Ascending aorta (tissue), 2 donors: ENCODE measurements at places on chromosomes 16 and 17. TPM values are rescaled to one million over a fixed set of nuclear protein-coding genes. Genes with fewer than 3 reads are reported as not detected.

GRCh38 chr17:69961501-69962145 lies 113.4 kb upstream of the KCNJ16 start:
- no peak overlapping the region for H3K4me3 ChIP-seq
- H3K4me1 ChIP-seq = no peaks in the 10 kb centered on the region
- DNase-seq = no peak

The KRTAP4-9 gene
- total RNA-seq = not detected

GRCh38 chr17:12853921-12854320 lies 64.6 kb downstream of the ARHGAP44 start:
- no peaks in the 10 kb centered on the region for H3K36me3 ChIP-seq
- H3K4me1 ChIP-seq = no peaks in the 10 kb centered on the region
- no peak for DNase-seq
- no peak overlapping the region for H3K4me3 ChIP-seq

DNA sequence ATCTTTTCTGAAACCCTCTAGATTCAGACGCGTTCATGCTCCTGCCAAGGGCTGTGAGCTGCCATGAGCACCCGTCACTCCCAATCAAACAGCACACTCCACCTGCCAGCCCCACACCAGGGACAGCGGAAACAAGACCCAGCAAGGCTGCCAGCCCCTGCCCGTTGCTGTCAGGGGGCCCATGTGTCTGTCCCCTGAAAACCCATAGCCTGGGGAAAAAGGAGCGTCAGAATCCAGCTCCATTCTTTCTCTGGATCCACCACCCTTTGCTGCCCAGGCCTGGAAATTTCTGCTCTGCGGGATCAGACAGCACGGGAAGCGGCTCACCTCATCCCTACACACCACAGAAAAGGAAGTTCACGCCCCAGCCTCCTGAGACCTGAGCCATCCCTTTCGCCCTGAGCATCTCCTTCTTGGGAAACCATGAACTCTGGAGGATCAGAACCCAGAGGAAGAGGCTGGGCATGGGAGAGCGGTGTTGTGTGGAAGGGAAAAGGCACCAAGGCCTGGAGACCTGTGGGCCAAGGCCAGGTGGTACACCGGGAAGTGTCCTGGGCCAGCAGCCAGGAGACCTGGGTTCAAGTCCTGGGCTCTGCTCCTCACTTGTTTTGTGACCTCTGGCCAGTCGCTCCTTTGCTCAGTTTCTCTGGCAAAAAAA lies 51.5 kb upstream of the RCVRN start:
- no peaks in the 10 kb centered on the region for H3K27me3 ChIP-seq
- no peaks in the 10 kb centered on the region for H3K4me1 ChIP-seq
- H3K4me3 ChIP-seq = no peak overlapping the region

GRCh38 chr17:77464988-77465357 lies 324.2 kb downstream of the SEC14L1 start:
- H3K36me3 ChIP-seq = no peaks in the 10 kb centered on the region
- no peak for DNase-seq
- H3K4me3 ChIP-seq = no peak overlapping the region
- no peaks in the 10 kb centered on the region for H3K27me3 ChIP-seq
- H3K4me1 ChIP-seq = no peaks in the 10 kb centered on the region

The MYCBPAP gene
- 7.9 TPM for total RNA-seq

DNA sequence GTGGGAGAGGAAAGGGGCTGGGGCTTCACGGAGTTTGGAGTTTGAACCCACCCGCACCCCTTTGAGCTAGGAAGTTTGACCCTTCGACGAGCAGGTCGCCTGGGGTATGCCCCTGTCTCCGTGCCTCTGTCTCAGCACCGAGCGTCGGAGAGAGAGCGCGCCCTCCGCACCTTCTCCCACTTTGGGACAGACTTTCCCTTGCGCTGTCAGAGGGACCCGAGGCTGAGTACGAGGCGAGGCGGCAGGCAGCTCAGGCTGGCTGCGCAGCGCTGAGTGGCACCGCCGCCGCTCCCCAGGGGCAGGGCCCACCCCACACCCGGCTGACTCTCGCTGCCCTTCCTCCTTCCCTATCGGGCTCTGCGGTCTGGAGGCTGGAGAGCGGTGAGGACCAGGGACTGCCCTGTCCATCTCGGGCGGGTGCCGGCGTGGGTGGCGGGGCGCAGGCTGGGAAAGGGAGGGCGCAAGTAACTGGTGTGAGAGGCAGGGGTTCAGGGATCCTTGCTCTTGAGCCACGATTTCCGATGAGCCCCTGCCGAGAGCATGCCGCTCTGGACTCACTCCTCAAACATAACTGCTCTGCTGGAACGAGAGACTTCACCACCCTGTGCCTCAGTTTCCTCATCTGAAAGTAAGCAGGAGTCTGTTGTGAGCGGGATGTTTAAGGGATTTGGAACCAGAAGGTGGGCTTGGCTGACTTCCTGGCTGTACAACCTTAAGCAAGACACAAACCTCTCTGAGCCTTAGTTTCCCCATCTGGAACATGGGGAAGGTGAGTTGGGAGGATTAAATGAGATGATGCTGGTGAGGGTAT lies 981 bp downstream of the BEAN1 start:
- DNase-seq = peak; percentile 57
- peak overlapping the region; percentile 90 for H3K4me3 ChIP-seq
- no peak overlapping the region for H3K27ac ChIP-seq
- no peaks in the 10 kb centered on the region for H3K36me3 ChIP-seq
- H3K27me3 ChIP-seq = peaks cover 7% of the 10 kb centered on the region
- peaks cover 8% of the 10 kb centered on the region for H3K4me1 ChIP-seq

DNA sequence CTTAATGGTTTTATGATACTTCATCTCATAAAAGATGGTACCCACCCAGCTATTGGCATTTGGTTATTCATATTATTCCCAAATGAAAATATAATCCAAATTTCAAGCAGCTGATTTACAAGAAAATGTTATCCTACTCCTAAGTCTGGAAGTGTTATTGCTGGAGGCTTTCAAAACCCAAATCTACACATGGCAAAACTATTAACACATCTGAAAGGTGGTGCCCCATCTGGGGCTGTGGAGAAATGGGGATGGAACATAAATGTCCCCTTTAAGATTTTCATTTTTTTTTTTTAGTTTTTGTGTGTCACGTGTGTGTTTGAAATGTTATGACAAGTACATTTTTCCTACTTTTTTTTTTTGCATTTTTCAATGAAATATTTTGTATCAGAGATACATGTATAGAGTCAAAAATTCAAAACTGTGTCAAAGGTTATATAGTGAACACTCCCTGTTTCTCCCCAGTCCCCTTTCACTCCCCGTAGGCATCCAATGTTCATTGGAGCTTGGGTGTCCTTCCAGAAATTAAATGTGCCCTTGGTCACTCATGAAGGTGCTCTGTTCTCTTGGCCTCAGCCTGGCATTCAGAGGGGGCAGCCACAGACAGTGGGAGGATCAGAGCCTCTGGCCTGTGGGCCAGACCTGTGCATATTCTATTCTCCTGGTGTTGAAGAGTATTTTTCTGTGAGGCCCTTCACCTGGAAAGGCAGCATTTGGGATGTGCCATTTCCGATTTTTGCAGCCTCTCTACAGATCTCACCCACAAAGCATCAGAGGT lies 79.1 kb downstream of the CLEC16A start:
- H3K27me3 ChIP-seq = no peaks in the 10 kb centered on the region
- no peak for DNase-seq
- H3K4me3 ChIP-seq = no peak overlapping the region

- no peak overlapping the region for H3K4me3 ChIP-seq
- no peaks in the 10 kb centered on the region for H3K4me1 ChIP-seq
- H3K27ac ChIP-seq = no peak overlapping the region
- DNase-seq = no peak
- H3K36me3 ChIP-seq = peaks cover 8% of the 10 kb centered on the region
Measured at GRCh38 chr16:3492356-3492755, 2.9 kb downstream of the C16orf90 start.

The SLC5A11 gene
- not detected for total RNA-seq

GRCh38 chr17:7383742-7384488 lies 3.0 kb downstream of the TNK1 start:
- peak overlapping the region; percentile 29 for H3K27ac ChIP-seq
- DNase-seq = no peak
- no peaks in the 10 kb centered on the region for H3K27me3 ChIP-seq
- H3K36me3 ChIP-seq = peaks cover 10% of the 10 kb centered on the region
- peaks cover 4% of the 10 kb centered on the region for H3K4me1 ChIP-seq

GRCh38 chr16:23952128-23952970 lies 116.6 kb downstream of the PRKCB start:
- DNase-seq = no peak
- no peak overlapping the region for H3K4me3 ChIP-seq
- no peaks in the 10 kb centered on the region for H3K27me3 ChIP-seq
- H3K4me1 ChIP-seq = no peaks in the 10 kb centered on the region
- no peaks in the 10 kb centered on the region for H3K36me3 ChIP-seq

- H3K4me1 ChIP-seq = no peaks in the 10 kb centered on the region
- H3K27ac ChIP-seq = no peak overlapping the region
- no peaks in the 10 kb centered on the region for H3K36me3 ChIP-seq
- DNase-seq = no peak
- H3K27me3 ChIP-seq = no peaks in the 10 kb centered on the region
- H3K4me3 ChIP-seq = no peak overlapping the region
Measured at GRCh38 chr17:70021726-70022125, 53.3 kb upstream of the KCNJ16 start.

DNA sequence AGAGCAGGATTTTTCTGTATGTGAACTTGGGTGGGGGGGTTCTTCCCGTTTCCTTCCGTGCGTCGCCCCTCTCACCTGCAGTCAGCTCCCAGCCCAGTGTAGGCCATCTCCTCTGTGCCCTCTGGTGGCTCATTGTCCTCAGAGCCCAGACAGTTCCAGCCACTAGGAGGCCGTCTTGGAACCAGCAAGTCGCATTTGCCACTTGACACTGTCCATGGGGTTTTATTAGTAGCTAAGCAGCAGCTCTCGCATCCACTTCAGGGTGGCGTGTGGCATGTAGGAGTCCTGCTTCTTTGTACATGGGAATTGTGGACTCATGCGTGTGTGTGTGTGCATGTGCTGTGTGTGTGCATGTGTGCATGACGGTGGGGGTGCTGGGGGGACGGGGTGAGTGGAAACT lies 74.0 kb downstream of the SEC14L1 start:
- DNase-seq = no peak
- H3K36me3 ChIP-seq = peaks cover 66% of the 10 kb centered on the region
- H3K27me3 ChIP-seq = no peaks in the 10 kb centered on the region
- H3K4me1 ChIP-seq = no peaks in the 10 kb centered on the region
- H3K4me3 ChIP-seq = no peak overlapping the region

The PPL gene
- total RNA-seq = 25.7 TPM
